ENCODE measurements at places on chromosomes 7 and 10. TPM values are rescaled to one million over a fixed set of nuclear protein-coding genes. Genes with fewer than 3 reads are reported as not detected.

RASA4B gene
- 7.5 TPM for total RNA-seq

IGFBP3 gene
- total RNA-seq = 46.0 TPM

SYNPO2L gene
- total RNA-seq = 237 TPM

CUZD1 gene
- total RNA-seq = 0.12 TPM

NCAPG2 gene
- 5.0 TPM for total RNA-seq

OR6B1 gene
- not detected for total RNA-seq

CCSER2 gene
- 163 TPM for total RNA-seq

PIP gene
- total RNA-seq = not detected

CRYGN gene
- total RNA-seq = not detected

ZNF789 gene
- total RNA-seq = 2.9 TPM

SPDYE8 gene
- not detected for total RNA-seq

PHYHIPL gene
- total RNA-seq = not detected

CLDN4 gene
- not detected for total RNA-seq

HYAL4 gene
- not detected for total RNA-seq

GJD4 gene
- total RNA-seq = not detected

PDZD7 gene
- 0.17 TPM for total RNA-seq

ANKRD7 gene
- 0.59 TPM for total RNA-seq

PNLIPRP3 gene
- total RNA-seq = not detected

ZNF273 gene
- 2.4 TPM for total RNA-seq

ZNF479 gene
- total RNA-seq = not detected

CAPZA2 gene
- 371 TPM for total RNA-seq

Measured in left ventricle myocardium superior (tissue), 1 donor.